Activated T-cell treated with anti-CD3 and anti-CD28 coated beads for 48 hours (primary cell): ENCODE measurements at places on chromosomes 2 and 18.

GRCh38 chr2:36333350-36334012 lies 22.1 kb upstream of the CRIM1 start:
- DNase-seq = no peak

GRCh38 chr2:170122883-170123547 lies 54.9 kb upstream of the MYO3B start:
- DNase-seq = no peak

DNA sequence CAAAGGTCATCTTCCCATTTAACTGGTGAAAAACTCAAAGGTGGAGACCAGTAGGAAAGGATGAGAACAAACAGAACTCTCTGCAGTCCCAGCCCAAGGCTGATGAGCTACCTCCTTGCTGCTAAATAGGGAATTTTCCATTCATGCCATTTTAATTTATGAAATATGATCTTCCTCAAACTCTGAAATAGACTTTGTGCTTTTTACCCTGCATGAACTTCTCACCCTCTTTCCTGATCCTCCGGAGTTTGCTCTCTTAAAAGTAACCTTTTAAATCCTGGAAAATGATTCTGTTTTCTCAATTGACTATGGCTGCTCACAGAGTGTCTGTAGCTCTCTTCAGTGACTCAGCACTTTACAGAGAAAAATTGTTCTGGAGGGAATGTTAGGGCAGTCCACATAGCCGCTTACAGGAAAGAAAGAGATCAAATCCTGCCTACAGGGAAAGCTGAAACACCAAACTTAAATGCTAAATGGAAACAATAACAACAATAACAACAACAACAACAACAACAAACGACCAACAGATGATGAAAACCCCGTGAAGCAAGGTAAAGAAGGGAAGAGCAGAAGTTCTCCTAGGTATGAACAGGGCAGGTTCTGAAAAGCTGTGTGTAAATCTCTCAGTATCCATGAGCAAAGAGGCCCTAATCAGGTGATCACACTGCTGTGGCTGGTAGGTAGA lies 79.8 kb upstream of the SESTD1 start:
- DNase-seq = no peak

GRCh38 chr2:132566379-132566778 lies 103.6 kb downstream of the LYPD1 start:
- no peak for DNase-seq

- DNase-seq = no peak
Measured at GRCh38 chr2:225190987-225191386, 148.7 kb upstream of the DOCK10 start.

GRCh38 chr2:17318013-17318412 lies 200.2 kb downstream of the RAD51AP2 start:
- DNase-seq = no peak

DNA sequence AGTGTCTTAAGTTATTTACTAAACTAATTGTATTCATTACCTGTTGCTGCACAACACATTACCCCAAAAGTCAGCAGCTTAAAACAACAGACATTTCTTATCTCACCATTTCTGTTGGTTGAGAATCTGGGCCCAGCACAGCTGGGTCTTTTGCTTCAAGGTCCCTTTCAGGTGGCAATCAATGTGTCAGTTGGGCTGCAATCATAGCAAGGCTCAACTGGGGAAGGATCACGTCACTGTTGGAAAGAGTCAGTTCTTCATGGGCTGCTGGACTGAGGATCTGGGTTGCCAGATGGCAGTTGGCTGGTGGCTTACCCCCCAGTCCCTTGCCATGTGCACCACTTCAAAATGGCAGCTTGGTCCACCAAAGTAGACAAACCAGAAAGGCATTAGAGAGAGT lies 261.2 kb downstream of the SUCLG1 start:
- DNase-seq = no peak

- DNase-seq = no peak
Measured at GRCh38 chr2:76448956-76449355, 738.2 kb upstream of the GCFC2 start.

DNA sequence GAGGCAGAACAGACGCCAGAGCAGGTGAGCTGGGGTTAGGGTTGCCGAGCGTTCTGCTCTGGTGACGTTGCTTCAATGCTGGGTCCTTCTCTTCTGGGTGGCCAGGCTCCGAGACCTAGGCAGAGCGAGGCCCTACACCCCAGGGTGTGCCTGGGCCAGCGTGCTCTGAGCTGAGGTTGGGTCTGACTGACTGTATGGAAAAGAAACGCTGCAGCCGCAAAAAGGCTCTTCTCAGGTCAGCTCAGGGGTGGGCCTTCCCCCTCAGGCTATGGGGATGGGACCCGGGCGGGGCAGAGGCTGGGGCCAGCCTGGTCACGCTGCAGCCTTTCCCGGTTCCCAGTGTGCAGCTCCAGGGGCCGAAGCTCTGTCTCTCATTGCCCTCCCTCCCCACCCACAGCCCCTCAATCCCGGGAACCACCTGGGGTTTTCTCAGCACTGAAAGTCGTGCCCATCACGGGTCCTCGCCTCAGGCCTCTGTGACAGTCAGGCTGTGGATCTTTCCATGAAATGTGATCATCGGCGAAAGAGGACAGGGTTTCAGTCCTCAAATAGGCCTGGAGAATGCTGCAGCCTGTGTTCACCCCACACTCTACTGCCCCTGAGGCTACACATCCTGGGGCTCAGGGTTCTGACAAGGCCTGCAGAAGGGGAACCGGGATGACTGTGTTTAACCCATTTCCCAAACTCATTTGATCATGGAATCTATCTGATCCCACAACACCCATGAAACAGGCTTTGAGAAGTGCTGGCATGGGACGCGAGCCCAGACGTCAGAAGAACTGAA lies 19.4 kb downstream of the CYP26B1 start:
- DNase-seq = no peak

- DNase-seq = no peak
Measured at GRCh38 chr2:186590350-186590758, 498 bp downstream of the ITGAV start.

DNA sequence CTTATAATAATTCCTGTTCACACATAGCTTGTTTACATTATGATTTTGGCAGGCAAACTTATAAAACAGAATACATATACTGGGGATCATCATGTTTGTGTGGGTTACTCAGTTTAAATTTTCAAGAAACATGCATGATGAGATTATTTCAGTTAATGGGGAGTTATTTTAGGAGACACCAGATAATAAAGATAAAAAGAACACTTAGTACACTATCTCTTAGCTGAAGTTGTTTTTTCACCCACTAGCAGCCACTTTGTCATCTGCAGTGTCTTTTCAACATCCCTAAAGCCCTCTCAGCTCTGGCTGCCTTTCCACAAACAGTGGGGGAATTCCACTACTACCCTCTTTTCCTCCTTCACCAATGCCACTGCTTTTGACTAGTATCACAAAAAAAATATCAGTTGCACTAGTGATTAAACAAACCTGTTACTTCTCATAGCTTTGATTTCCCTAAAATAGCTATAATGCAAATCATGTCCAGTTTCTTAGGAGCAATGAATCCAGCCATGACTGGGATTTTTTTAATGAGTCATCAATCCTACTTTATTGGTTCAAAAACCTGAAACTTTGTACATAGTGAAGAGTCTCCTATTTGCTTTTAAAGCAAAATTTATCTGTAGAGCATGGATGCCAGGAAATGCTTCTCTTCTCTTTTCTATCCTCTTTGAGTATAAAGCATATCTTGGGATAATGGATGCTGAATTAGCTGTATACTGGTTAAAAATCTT lies 156.7 kb upstream of the TFPI start:
- no peak for DNase-seq

DNA sequence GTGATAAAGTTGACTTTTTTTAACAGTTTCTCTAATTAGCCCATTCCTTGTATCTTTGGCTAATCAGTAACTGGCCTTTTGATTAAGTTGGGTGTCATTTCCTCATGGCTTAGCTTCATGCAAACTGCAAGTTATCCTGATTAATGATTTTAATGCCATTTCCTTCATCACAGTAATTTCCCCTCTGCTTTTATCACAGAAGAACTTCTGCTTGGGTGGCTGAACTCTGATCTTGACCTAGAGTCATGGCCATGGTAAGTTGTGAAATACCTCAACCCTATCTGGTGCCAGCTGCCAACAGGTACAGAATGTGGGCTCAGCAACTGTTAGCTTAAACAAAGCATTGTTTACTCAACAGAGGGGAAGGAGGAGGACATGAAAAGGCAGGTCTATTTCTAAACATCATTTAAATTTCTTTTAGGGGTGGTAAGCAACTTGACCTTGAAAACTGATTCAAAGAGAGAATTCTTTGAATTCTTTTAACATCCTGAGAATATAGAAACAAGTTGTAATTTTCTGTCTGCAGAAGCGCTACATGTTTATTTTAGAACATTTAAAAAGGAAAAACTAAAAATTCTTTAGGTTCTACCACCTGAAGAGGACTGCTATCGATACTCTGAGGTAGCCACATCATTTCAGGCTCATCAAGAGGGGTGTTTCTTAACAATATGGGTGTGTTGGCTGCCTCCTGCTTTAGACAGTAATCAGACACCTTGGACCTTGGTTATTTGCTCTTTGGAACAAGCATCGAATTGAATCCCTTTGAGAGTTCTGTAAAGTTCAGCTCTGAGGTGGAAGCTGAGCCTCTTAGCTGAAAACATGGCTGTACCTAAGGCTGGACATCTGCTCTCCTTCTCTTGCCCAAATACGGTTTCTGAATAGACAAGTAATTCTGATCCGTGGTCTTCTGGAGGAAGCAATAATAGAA lies 39.7 kb downstream of the ANXA4 start:
- DNase-seq = no peak

DNA sequence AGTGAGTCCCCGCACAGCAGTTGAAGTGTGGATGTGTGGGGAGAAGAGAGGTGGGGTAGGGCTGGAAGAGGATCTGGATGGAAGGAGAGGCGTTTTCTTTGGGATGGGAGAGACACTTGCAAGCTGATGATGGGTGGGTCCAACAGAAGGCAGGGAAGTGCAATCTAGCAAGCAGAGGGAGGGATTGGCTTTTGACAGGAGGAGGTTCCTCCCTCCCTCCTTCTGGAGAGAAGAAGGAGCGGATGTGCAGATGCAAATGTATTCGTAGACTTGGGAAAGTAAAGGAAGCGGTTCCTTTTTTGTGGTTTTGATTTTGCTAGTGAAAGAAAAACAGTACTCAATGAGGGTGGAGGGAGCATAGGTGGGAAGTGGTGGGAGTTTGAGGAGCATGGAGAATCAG lies 48.9 kb downstream of the LAMA3 start:
- no peak for DNase-seq

DNA sequence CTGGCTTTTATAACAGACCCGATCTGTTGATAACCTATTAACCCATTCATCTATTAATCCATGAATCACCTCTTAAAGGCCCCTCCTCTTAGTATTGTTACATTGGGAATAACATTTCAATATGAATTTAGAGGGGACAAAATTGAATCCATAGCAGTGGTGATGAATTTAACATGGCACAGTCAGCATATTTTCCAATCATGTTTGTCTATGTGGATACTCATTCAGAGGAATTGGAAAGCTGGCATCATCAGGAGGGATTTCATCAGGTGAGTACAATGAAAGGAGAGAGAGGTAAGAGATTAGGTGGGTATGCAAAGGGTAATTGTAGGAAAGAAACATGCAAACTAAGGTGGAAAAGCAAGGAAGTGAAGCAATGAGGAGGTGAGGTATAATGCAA lies 275.1 kb upstream of the STON1 start:
- no peak for DNase-seq

GRCh38 chr2:54459037-54459441 lies 2.9 kb downstream of the SPTBN1 start:
- DNase-seq = no peak

- DNase-seq = no peak
Measured at GRCh38 chr2:168566974-168567665, 111.0 kb downstream of the CERS6 start.

GRCh38 chr2:10305254-10305635 lies 2.5 kb downstream of the HPCAL1 start:
- peak; percentile 42 for DNase-seq

DNA sequence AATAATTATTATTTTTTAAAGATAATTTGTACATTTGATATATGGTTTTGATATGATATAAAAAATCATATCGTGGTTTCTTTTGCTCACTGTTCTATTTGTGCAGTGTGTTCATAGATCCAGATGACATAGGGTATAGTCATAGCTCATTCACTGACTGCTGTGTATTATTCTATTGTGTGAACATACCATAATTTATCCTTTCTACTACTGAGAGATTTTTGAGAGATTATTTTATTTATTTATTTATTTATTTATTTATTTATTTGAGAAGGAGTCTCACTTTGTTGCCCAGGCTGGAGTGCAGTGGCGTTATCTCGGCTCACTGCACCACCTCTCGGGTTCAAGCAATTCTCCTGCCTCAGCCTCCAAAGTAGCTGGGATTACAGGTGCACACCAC lies 39.0 kb downstream of the FER1L5 start:
- no peak for DNase-seq

- DNase-seq = no peak
Measured at GRCh38 chr18:49008156-49008555, 57.4 kb upstream of the SMAD7 start.

GRCh38 chr2:210586381-210586780 lies 30.0 kb downstream of the CPS1 start:
- no peak for DNase-seq

DNA sequence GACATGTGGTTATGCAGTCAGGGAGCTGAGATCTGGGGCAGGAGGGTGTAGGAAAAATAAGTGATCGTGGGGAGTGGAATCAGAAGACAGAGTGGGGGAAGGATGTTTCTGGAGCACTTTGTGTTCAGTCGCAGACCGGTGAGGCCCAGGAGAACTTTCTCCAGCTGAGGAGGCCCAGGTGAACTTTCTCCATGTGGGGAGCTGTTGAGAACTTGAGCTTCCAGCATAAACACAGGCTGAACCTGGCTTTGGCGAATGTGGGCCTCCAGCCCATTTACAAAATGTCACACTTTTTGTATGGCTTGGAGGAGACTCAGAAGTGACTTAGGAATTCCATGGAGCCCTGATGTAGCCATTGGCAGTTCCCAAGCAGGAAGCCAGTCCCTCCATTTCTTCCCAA lies 108.5 kb downstream of the VAPA start:
- no peak for DNase-seq

DNA sequence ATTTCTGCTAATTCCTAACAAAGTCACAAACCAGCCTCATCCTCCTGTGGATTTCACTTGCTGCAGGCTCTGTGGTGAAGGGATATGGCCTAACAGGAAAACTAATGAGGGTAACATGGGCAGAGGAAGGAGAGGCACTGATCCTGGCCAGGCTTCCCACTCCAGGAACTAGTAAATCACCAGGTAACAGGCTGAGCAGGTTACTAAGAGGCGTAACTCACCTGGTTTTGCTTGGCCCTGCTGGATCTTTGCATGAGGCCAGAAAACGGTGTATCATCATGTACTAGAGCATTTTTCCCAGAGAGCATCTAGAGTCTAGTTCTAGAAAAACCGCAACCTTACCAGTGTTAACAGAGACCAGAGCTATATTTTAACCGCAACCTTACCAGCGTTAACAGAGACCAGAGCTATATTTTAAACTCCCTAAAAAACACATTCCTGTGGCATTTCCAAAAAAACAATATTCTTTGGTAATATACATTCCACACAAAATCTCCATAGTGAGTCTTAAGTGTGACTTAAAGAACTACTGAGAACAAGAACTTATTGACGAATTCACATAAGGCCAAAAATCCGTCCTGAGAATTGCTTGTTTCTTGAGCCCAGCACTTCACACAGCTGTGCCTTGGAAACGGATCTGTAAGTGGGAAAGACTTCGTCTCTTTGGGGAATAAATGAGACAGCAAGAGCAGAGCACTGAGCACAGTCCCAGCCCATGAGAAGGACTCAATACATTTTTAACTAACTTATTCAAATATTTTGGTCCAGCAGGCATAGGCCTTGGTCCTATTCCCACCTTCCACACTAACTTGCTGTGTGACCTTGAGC lies 43.4 kb downstream of the DPP4 start:
- no peak for DNase-seq
